ENCODE measurements at places on chromosomes 3 and 15.

GRCh38 chr3:98954242-98954641, 52.7 kb upstream of the DCBLD2 start:
- no peak for DNase-seq

- no peak for DNase-seq
Observed at GRCh38 chr3:127259882-127260281, 28.0 kb downstream of the PRR20G start.

- DNase-seq: no peak
Observed at GRCh38 chr15:62051166-62051565, 9.1 kb downstream of the VPS13C start.

DNA sequence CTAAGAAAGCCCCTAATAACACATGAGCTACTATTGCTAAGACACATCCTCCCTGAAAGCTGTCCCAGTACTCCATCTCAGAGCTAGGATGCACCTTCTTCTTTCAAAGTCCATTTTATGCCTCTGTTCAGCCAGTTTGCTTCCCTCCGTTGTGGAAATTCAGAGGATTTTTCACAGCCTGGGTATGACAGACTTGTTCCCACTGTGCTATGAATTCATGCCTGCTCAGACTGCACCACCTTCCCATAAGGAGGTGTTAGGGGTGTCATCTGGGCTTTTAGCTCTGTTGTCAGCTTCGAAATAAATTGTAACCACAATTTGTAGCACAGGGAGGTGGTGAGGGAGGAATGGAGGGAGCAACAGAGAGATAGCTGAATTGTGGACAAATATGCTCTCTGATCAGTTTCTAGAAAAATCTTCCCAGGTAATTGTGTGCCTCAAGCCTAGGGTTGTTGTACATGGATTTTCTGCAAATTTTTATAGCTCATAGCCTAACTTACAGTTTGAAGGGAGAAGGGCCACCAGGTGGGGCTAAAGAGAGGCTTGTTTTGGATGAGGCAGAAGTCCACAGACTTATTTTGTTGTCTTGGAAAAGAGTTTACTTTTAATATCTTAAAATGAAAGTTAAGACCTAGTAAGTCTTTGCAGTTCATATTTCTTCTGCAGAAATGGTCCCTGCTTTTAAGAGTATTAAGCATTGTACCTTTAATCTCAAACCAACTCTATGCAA, 462.0 kb downstream of the PDCD6IP start:
- DNase-seq: peak; percentile 7

GRCh38 chr3:129829640-129830039, 63.9 kb downstream of the TMCC1 start:
- no peak for DNase-seq

DNA sequence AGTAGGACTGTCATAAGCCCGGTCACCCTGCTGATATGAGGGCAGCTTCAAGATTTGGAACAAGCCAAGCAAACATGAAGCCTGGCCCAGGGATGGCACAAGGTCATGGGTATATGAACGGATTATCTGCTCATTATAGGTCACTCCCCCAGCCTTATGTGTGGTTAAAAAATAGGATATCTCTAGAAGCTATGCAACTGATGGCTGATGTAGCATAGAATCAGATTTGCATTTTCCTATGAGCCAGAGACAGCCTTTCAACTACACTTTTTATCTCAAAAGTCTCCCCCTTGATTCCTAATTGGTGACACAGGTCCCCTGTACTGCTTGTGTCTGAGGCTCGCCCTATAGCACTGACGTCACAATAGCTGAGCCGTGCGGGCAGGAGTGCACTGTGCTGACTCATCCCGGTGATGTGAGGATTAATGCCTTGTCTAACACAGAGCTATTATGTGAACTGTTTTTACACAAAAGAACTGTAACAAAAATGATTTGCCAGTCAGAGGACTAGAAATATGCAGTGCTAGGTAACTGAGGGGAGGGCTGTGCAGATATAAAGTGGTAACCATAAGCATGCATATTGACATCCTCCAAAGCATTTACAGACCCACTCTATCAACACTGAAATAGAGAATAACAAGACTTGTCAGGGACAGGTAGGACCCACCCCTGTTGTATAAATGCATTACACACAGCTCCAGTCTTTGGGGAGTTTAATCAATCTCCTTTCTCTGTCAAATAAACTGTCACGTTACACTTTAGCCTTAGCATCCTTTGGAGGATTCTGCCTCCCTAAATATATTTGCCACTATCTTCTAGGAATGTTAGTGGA, 204.9 kb downstream of the TIGIT start:
- no peak for DNase-seq

DNA sequence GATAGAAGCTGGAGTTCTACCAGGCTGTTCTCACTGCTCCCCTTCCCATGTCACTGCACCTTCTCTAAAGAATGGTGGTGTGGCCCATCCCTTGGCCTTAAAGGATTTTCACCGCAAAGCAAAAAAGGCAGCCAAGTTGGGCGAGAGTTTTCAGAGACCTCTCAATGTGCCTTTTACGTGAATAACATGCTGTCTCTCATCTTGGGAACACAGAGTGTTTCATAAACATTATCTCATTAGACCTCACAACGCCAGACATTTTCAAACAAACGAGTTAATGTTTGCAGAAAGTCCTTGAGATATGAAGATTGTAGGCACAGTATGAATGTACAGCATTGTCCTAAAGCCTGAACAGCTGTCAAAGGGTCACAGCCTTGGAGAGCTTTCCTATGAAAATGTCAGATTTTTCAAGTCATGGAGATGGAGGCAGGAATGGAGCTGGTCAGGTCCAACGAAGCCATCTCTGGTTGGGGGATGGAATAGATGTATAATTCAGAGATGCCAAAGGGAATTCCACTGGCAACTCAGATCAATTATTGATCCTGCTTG, 21.3 kb downstream of the TM4SF1 start:
- no peak for DNase-seq

- DNase-seq: peak; percentile 64
Observed at GRCh38 chr15:66946578-66947164, 118.7 kb upstream of the SMAD3 start.

GRCh38 chr15:27903405-27903804, 195.7 kb downstream of the OCA2 start:
- DNase-seq: no peak

DNA sequence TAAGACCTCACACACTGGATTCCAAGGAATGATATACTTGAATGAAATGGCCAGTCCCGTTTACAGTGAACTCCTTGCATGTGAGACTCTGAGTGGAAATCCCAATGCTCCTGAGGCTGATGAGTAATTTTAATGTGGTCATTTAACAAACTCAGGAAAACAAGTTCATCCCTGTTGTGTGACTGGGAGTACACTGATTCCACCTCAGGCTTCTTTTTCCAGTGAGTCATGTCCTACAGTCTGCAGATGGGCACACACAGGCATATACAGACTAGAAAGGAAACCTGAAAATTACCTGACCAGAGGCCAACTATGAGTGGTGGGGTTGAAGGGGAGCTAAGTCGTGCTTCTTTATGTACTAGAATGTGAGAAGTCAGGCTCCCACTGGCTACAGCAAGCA, 5.8 kb downstream of the SQOR start:
- no peak for DNase-seq

DNA sequence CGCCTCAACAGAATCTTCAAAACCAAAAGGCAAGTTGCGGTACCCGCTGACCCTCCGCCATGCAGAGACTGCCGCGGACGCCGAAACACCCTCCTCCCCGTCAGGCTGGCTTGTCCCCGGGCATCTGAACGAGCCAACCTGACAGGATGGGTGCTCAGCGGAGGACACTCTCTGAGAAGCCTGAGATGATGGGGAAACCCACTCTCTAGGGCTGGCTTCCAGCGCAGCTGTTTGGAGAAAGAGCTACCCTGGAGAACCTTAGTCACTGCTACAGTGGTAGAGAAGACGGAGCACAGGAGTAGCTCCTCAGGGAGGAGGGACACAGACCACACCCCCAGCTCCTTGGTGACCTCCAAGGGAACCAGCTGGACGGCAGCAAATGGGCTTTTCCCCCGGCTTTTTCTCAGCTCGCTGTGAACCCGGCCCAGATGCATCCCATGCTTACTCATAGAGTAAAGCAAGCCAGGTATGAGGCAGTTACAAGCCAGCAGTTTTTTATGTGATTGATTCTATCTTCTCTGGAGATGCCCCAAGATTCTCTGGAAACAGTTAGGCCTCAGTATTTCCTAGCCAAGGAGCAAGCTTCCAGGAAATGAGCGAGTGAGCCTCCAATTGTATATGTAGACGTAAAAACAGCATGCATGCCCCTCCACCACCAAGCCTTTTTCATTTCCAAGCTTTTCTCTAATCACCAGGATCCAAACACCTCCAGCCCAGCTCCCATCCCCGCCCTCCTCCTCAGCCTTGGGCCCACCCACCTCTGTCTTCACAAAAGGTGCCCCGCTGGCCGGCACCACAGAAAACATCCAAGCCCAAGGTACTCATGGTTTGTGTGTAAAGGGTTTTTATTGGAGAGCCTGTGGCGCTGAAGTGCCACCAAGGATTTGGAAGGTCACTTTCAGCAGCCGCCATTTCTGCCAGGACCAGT, 38.7 kb downstream of the FAM174B start:
- DNase-seq: no peak

DNA sequence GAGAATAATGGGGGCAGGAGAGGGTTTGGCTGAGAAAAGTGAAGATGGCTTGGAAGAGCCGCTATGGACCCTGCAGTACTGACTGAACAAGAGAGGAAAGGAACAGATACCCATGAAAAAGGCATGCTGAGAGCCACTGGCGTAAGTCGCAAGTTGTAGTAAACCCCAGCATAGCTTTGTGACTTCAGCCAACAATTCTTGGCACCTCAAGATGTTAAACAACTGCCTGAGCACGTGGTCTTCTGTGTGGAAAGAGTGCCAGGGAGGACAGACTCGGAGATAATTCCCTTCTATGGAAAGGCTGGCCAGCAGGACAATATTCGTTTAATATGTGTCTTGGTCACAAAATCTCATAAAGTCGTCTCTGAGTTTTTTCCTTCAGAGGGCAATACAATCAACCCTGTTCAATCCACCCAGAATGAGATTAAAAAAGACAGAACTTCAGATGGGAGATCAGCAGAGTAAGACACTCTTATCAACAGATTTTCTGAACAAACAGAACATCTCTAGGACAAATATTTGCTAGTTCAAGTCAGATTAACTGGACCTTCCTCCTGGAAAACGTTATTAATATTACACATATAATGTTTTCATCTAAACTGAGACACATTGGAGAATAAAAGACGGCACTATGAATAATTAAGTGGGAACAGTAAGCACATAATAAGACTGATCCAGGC, 49.2 kb downstream of the NEK10 start:
- no peak for DNase-seq

DNA sequence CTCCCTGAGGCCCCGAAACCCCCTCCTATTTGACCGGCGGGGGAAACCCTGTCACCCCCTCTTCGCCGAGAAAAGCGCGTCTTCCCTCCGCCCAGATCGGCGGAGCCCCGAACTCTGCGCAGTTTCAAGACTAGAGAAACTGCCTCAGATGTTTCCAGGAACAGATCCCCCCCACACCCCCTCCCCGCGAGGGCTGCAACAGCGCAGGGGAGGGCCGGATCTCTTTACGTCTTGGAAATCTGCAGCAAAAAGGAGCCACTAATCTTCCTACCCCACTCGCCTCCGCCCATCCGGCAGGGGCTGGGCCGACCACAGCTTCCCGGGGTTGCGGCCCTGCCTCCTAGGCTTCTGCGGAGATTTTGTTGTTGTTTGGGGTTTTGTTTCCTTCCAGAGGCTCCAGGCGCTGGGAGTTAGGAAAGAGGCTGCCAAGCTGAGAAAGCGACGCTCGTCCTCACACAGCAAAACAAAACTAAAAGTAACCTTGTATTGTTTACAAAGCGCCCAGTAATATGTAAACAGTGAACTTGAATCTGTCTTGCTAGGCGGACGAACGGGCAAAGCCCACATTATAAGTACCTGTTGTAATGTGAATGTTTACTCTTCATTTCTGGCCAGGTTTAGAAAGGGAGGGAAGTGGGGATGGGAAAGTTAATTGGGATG, 2.2 kb downstream of the FOXB1 start:
- DNase-seq: peak; percentile 60

GRCh38 chr3:52800079-52800478, 5.5 kb downstream of the ITIH3 start:
- DNase-seq: no peak

DNA sequence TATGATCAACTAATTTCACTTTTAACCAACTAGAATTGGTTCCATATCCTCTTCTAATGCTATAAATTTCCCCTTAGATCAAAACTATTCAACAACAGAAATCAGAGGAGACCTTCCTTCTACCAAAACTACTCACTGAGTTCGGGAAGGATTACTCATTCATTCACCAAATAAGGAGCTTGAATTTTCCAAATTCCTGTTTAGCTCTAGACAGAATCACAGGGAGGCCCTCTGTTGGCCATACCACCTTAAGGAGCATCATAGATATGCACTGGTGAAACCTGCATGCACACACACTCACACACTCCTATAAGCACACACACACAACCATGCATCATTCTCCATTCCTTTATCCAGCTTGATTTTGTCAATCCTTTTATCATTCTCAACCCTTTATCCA, 49.0 kb downstream of the SUCLG2 start:
- DNase-seq: peak; percentile 6

GRCh38 chr3:23976555-23976954, 31.5 kb downstream of the NR1D2 start:
- DNase-seq: no peak
